ENCODE measurements at places on chromosomes 1 and 21. TPM values are rescaled to one million over a fixed set of nuclear protein-coding genes. Genes with fewer than 3 reads are reported as not detected.

- H3K4me3 ChIP-seq, result no peak overlapping the region
- no peaks in the 10 kb centered on the region for H3K27me3 ChIP-seq
- no peak overlapping the region for H3K27ac ChIP-seq
- H3K4me1 ChIP-seq, result no peaks in the 10 kb centered on the region
- H3K36me3 ChIP-seq, result no peaks in the 10 kb centered on the region
These were observed 27.5 kb upstream of the NCAM2 start for GRCh38 chr21:20970691-20971090.

- DNase-seq, result no peak
- H3K4me1 ChIP-seq, result no peaks in the 10 kb centered on the region
- no peaks in the 10 kb centered on the region for H3K36me3 ChIP-seq
- no peaks in the 10 kb centered on the region for H3K27me3 ChIP-seq
- H3K4me3 ChIP-seq, result no peak overlapping the region
- no peak overlapping the region for H3K27ac ChIP-seq
These were observed 213.3 kb upstream of the ZRANB2 start for GRCh38 chr1:71294178-71294577.

DNA sequence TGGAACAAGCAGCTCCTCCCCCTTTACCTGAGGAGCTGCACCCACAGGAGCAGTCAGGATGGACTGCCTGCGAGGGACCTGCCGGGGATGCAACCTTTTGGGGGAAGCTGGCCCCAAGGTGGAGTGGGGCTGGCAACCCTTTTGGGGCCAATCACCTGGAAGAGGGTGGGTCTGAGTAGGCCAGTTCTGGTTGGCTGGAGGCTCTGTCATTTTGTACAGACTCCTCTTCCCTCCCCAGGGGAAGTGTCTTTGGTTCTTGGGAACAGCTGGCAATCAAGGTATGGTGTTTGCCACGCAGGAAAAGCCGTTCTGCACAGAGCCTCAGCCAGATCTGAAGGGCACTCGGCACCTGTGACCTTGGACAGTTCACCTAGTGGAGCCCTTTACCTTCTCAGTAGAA lies 280 bp upstream of the A3GALT2 start:
- no peak overlapping the region for H3K27ac ChIP-seq
- H3K4me3 ChIP-seq, result no peak overlapping the region
- no peak for DNase-seq

The TRIM58 gene
- total RNA-seq, result not detected

The CR1L gene
- total RNA-seq, result not detected

The CACHD1 gene
- total RNA-seq, result 12.1 TPM

The CR1 gene
- total RNA-seq, result 0.16 TPM

The PLA2G2A gene
- total RNA-seq, result not detected

DNA sequence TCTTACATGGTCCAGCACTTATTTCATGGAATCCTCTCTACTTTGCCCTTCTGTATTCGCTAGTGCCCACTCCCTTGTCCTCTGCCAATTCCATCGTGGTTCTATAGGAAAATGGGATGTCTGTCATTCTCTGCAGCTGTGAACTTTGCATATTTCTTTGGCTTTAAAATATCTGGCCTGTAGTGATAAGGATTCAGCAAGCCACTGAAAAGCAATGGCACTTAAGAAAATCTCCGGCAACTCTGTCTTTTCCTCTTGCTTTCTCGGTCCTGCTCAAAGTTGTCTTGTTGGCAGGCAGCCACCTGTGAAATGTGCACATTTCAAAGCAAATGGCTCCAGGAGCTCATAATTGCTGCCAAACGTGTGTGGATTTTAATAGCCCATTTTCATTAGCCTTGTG lies 91.8 kb downstream of the CHD1L start:
- no peaks in the 10 kb centered on the region for H3K27me3 ChIP-seq
- no peak overlapping the region for H3K27ac ChIP-seq
- DNase-seq, result no peak
- H3K4me3 ChIP-seq, result no peak overlapping the region

- no peak overlapping the region for H3K4me3 ChIP-seq
- no peaks in the 10 kb centered on the region for H3K27me3 ChIP-seq
- no peaks in the 10 kb centered on the region for H3K4me1 ChIP-seq
- peaks cover 82% of the 10 kb centered on the region for H3K36me3 ChIP-seq
- no peak overlapping the region for H3K27ac ChIP-seq
These were observed 11.4 kb downstream of the PRPF3 start for GRCh38 chr1:150332651-150333290.

DNA sequence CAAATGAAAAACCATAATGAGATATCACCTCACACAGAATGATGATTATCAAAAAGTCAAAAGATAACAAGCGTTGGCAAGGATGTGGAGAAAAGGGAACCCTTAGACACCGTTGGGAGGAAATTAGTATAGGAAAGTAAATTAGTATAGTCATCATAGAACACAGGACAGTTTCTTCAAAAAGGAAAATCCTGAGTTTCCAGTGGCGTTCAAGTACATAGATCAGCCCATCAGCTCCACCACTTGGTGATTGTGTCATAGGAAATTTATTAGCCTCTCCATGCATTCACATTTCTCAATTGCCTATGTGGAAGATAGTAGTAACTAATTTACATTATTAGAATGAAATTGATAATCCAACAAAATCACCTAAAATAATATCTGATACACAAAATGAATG lies 20.8 kb upstream of the GBP2 start:
- DNase-seq, result no peak
- no peak overlapping the region for H3K27ac ChIP-seq
- no peaks in the 10 kb centered on the region for H3K36me3 ChIP-seq

The FUCA1 gene
- 0.18 TPM for total RNA-seq
